ENCODE measurements at places on chromosomes 2 and 18.

- no peak for DNase-seq
Observed at GRCh38 chr18:44651478-44651877, 29.2 kb upstream of the SETBP1 start.

- DNase-seq: no peak
Observed at GRCh38 chr2:241798631-241799521, 10.1 kb upstream of the NEU4 start.

DNA sequence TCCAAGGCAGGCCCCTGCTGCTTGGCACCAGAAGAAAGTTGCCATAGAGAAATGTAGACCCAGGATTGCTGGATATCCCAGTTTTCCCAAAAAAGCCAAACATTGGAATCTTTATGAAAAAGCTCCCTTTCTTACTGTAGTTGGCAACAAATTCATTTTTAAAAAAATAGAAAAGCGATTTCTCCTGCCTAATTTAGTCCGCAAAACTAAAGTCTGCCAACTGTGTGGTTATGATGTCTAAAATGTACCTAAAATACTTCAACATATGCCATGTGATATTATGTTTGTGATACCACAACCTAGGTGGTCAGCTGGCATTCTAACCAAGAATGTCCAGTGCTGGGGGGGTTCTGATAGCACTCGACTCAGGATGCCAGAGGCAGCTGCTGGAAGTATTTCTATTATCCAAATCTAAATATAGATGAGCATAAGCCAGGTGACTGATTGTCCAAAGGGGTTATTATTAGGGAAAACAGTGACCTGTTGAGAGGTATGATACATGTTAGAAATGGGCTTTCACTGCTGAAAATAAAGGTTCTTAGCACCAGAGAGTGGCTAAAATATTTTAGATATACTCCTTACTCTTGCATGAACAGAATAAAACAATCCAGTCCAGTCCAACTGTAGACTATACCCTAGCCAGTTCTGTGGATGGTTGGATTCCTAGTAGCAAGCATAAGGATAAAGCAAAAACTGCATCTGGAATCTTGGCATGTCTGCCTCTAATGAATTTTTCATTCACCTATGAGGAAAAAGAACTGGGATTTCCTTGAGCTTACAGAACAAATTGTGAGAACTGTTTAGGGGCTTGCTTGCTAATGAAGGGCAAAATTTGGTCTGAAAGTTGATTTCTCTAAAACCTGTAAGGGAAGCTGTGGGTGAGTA, 101.7 kb downstream of the STK39 start:
- DNase-seq: no peak

DNA sequence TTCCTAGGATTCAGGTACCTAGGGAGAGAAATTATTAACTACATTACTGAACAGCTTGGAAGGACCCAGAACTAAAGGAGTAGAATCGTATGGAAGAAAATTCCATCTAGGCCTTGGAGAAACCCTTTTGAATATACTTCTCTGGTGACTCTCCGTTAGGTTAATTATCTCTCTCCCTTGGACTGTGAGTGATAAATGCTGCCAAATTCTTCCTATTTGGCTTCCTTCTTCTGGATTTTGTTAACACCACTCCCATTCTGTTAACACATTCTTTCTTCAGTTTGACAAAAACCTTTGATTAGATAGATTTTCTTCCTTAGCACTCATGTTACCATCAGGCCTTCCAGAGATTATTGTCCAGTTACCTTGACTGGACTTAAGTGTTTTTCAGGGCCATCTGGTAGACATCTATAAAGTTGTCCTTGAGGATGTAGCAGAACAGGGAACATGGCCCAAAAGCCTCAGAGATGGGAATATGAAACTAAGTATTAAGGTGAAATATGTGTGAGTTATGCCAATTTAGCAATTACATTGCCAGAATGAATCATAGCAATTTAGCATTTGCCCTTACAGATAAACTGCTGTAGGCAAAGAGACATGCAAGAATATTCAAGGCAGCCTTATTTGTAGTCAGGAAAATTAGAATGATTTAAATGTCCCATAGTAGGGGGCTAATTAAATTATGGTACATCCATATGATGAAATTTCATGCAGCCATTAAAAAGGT, 6.7 kb downstream of the CYP27A1 start:
- no peak for DNase-seq

DNA sequence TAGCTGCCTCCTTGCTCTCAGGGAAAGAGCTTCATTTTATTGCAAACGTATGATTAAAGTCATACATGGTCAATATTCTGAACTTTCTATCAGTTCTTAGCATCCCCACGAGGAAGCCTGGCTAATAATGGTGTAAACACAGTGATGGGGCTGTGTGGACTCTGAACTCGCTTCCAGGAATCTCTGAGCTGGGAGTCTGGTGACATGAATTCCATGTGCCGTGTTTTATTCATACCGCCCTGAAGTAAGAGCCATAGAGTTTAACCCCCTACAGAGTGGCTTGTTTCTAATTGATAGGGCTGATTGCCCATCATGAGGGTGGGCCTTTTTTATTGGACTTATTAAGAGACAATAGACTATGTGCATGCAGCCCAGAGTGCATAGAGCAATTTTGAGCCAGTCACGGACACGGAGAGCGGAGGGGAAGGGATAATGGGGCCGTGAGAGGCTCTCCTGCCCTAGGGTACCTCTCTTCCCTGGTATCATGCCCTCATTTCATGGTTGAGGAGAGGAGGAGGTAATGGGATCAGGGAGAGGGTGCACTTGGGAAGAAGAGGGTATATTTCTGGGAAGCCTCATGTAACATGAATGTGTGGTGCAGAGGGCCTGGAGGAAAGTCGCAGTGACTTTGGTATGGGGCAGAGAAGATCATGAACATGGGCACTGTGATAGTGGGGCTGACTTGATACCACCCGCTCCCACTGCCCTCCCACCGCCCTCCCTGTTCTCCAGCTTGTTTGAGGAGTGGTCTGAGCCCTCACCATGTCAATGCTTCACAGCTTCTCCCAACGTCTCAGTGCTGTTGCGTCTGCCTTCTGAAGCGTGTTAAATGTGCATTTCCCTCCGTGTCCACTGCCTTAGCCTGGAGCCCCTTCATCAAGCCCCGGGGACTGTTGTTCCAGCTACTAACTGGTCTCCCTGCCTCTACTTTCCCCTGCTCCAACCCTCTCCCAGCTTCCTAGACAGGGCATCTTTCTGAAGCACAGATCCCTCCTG, 73.2 kb downstream of the IL1R2 start:
- no peak for DNase-seq

DNA sequence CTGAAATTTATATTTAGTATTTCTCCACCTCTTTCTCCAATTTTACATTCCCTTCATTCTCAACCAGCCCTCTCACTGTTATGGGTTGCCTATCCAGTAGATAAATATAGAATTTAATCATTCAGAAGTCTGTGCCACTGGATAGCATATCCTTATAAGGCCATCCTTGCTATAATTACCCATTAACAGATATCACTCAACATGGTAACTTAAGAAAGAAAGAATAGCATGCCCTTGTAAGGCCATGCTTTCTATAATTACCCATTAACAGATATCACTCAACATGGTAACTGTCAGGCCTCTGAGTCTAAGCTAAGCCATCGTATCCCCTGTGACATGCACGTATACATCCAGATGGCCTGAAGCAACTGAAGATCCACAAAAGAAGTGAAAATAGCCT, 1137.4 kb upstream of the FAM98A start:
- DNase-seq: no peak

DNA sequence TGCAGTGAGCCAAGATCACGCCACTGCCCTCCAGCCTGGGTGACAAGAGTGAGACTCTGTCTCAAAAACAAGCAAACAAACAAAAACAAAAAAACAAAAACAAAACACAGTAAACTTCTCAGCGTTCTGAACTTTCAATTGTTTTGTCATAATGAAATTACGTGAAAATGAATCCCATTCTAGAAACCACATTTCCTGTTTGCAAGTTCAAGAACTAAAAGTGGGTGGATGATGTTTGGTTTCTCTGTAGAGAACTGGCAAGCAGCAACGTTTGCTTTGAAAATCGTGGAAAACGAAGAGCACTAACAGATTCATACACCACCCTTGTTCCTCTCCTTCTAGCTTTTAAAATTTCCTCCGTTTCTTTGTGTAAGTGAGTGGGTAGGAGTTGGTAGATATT, 226.1 kb upstream of the LYPD1 start:
- DNase-seq: no peak

- no peak for DNase-seq
Observed at GRCh38 chr18:11260961-11261461, 111.6 kb upstream of the PIEZO2 start.

DNA sequence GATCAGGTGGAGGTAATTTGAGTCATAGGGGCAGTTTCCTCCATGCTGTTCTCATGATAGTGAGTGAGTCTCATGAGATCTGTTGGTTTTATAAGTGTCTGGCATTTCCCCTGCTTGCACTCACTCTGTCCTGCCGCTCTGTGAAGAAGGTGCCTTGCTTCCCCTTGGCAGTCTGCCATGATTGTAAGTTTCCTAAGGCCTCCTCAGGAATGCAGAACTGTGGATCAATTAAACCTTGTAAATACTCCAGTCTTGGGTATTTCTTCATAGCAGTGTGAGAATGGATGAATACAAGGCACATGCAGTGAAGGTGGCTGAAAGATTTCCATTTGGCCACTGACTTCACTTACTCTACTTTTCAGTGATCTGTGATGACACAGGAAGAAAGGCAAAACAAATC, 133.7 kb downstream of the SH3BP4 start:
- no peak for DNase-seq

All from stimulated activated CD4-positive, alpha-beta T cell treated with anti-CD3 and anti-CD28 coated beads, Interleukin-2, amount 100 ng/mL, for 24 hours (primary cell).